WTC11 (cell line): ENCODE measurements at places on chromosomes 16 and 17. TPM values are rescaled to one million over a fixed set of nuclear protein-coding genes. Genes with fewer than 3 reads are reported as not detected.

The CPHXL2 gene
- total RNA-seq = not detected in 3 replicates

The CLEC10A gene
- total RNA-seq = 0.18 TPM in 1 of 3 replicates, not detected in the others

GRCh38 chr17:81258292-81258691 lies 19.2 kb downstream of the NDUFAF8 start:
- peaks cover 13% of the 10 kb centered on the region for H3K4me1 ChIP-seq
- H3K36me3 ChIP-seq = no peaks in the 10 kb centered on the region
- DNase-seq = peak; percentile 51

- no peak overlapping the region for H3K27ac ChIP-seq
- no peaks in the 10 kb centered on the region for H3K4me1 ChIP-seq
- H3K4me3 ChIP-seq = no peak overlapping the region
- H3K36me3 ChIP-seq = no peaks in the 10 kb centered on the region
These were observed 564 bp upstream of the TMIGD1 start for GRCh38 chr17:30334421-30334820.

GRCh38 chr17:40518401-40519088 lies 17.1 kb upstream of the TNS4 start:
- H3K27me3 ChIP-seq = no peaks in the 10 kb centered on the region
- H3K4me1 ChIP-seq = peaks cover 24% of the 10 kb centered on the region
- H3K27ac ChIP-seq = no peak overlapping the region
- H3K36me3 ChIP-seq = no peaks in the 10 kb centered on the region
- no peak for DNase-seq

GRCh38 chr17:964876-965275 lies 14.7 kb downstream of the NXN start:
- peaks cover 79% of the 10 kb centered on the region for H3K4me1 ChIP-seq
- no peaks in the 10 kb centered on the region for H3K27me3 ChIP-seq
- peaks cover 13% of the 10 kb centered on the region for H3K36me3 ChIP-seq
- no peak for DNase-seq
- H3K4me3 ChIP-seq = no peak overlapping the region
- H3K27ac ChIP-seq = peak overlapping the region; percentile 57

DNA sequence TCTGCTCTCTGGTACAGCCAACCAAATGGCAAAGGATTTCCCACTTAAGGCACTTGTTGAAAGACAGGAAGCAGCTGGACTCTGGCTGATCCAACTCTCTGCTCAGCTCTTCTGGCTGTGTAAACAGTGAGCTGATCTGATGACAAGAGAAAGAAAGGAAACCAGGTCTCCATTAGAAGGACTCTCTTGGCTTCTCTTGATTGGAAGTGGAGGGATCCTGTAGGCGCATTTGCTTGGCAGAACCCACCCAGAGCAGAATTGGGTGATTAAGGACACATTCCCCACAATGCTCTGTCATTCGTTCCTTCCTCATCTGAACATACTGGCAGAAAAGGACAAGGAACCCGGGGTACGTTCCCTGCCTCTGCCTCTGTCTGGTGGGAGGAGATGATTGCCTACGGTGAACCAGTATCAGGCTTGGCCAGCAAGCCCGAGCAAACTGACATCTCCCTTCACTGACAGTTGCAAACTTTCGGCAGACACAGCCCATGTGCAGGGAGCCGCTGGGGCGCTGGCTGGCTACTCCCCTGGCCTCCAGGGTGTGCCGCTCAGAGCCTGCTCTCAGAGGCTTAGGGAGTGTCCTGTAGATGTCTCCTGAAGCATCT lies 29.1 kb downstream of the LDHD start:
- 0 out of 2 replicates have a peak overlapping the region, but pooled peaks have one; percentile 30 for H3K27ac ChIP-seq
- DNase-seq = no peak
- H3K27me3 ChIP-seq = no peaks in the 10 kb centered on the region
- H3K36me3 ChIP-seq = peaks cover 10% of the 10 kb centered on the region
- peaks cover 46% of the 10 kb centered on the region for H3K4me1 ChIP-seq
- no peak overlapping the region for H3K4me3 ChIP-seq

GRCh38 chr17:38766341-38766740 lies 13.8 kb downstream of the PSMB3 start:
- DNase-seq = no peak
- H3K4me1 ChIP-seq = no peaks in the 10 kb centered on the region
- H3K27me3 ChIP-seq = no peaks in the 10 kb centered on the region
- H3K27ac ChIP-seq = no peak overlapping the region; the same call in 1 of the 2 replicates

GRCh38 chr16:48949636-48950035 lies 332.0 kb downstream of the CBLN1 start:
- no peak for DNase-seq
- no peaks in the 10 kb centered on the region for H3K4me1 ChIP-seq
- H3K36me3 ChIP-seq = peaks cover 5% of the 10 kb centered on the region; the same call in 1 of the 2 replicates

DNA sequence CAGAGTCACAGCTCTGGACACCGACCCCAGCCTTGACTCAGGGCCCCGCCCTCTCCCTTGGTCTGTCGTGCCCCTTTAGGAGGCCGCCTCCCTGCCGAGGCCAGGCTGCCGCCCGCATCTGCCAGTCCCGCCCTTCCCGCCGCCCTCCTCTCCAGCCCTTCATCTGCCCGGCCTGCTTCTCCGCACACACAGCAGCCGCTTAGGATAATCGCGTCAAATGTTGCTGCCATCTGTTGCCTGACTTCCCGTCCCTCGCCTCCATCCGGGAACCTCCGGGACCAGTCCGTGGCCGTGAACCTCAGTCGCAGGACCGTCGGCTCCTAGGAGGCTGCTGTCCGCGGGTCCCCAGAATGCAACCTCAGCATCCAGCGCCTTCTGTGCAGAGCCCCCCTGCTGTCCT lies 11.9 kb downstream of the GSE1 start:
- peaks cover 18% of the 10 kb centered on the region for H3K36me3 ChIP-seq
- H3K27ac ChIP-seq = peak overlapping the region; percentile 74; the same call in 1 of the 2 replicates
- H3K27me3 ChIP-seq = no peaks in the 10 kb centered on the region
- H3K4me3 ChIP-seq = no peak overlapping the region
- H3K4me1 ChIP-seq = peaks cover 62% of the 10 kb centered on the region
- no peak for DNase-seq
